Tibial nerve (tissue), 4 donors: ENCODE measurements at places on chromosomes 13 and 19. TPM values are rescaled to one million over a fixed set of nuclear protein-coding genes. Genes with fewer than 3 reads are reported as not detected.

DNA sequence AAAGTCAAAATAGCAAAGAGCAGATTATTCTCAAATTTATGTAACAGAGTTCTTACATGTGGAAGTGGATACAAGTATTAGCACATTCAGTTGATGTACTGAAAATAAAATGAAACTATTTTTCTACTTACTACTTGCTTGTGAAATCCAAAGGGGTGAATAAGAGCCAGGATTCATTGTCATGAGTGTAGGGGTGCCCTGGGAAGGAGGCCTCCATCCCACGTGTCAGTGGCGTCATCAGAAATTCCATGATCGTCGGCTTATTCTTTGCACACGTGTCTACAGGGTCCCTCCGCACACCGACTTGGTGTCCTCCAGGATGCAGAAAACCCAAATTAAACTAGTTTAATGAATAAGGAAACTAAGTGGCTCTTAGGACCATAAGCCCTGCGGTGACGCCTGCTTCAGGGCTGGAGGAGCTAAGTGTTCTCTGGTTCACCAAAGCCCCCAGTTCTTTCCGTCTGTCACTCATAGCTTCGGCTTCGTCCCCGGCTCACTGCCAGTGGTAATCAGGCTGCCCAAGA lies 55.5 kb downstream of the IRS2 start:
- no peak for DNase-seq

DNA sequence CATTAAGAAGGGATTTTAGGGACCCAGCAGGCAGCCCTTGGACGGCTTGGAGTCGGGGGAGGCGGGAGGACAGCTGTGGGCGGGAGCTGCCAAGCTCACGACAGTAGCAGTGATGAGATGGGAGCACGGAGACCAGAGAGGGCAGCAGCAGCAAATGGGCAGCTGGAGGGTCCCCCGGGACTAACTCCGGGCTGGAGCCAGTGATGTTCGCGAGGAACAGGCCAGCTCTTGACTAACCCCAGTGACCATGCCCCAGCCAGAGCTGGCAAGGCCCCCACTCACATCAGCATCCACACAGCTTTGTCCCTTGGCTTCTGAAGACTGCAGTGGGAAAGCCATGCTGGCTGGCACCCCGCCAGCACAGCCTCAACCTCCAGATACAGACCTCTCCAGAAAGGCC lies 81.9 kb downstream of the RAB20 start:
- DNase-seq, result no peak

- no peak for DNase-seq
These were observed 15.8 kb upstream of the UQCR11 start for GRCh38 chr19:1621021-1621420.

- no peak for DNase-seq
These were observed 9.0 kb downstream of the PPP1R14A start for GRCh38 chr19:38247126-38247525.

GRCh38 chr13:52001120-52001731 lies 10.0 kb downstream of the ATP7B start:
- no peak for DNase-seq

GRCh38 chr19:51816711-51817110 lies 21.8 kb downstream of the FPR3 start:
- no peak for DNase-seq

DNA sequence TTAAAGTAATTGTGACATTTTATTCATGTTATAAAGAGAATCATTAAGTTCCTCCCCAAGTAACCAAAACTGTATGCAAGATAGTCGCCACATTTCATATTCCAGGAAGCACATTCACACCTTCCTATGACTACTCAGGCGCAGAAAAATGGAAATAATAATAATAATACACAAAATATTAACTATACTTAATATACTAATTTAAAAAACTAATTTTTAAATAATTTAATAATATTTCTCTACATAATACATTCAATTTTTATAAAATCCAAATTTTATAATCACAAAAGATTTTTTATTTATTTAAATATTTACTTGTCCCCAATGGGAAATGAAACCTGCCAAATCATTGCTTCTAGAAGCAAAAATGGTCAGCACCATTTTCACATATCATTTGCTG lies 797.4 kb upstream of the GPC6 start:
- no peak for DNase-seq

DNA sequence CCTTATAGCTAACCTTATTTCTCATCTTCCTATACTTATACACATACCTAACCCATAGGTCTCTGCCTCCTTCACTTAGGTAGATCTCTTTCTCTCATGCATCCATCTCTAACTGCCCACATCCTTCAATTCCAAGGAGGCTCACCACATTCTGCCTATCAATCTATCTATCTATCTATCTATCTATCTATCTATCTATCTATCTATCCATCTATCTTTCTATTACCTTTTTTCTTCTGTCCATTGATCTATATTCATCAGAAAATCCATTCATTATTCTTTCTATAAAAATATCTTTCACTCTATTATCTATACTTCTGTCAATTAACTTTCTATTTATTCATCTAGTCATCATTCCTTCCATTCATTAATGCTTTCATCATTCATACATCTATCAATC lies 11.1 kb upstream of the CYP2A7 start:
- DNase-seq, result no peak

GRCh38 chr19:13484166-13484565 lies 22.1 kb downstream of the CACNA1A start:
- no peak for DNase-seq

- no peak for DNase-seq
These were observed 7.2 kb downstream of the SBK2 start for GRCh38 chr19:55529636-55530234.

GRCh38 chr13:61148691-61149315 lies 266.8 kb downstream of the PCDH20 start:
- no peak for DNase-seq

GRCh38 chr19:46068345-46069258 lies 27.8 kb upstream of the IGFL4 start:
- no peak for DNase-seq

- DNase-seq, result no peak
These were observed 164.9 kb downstream of the DLEU7 start for GRCh38 chr13:50678464-50679162.

DNA sequence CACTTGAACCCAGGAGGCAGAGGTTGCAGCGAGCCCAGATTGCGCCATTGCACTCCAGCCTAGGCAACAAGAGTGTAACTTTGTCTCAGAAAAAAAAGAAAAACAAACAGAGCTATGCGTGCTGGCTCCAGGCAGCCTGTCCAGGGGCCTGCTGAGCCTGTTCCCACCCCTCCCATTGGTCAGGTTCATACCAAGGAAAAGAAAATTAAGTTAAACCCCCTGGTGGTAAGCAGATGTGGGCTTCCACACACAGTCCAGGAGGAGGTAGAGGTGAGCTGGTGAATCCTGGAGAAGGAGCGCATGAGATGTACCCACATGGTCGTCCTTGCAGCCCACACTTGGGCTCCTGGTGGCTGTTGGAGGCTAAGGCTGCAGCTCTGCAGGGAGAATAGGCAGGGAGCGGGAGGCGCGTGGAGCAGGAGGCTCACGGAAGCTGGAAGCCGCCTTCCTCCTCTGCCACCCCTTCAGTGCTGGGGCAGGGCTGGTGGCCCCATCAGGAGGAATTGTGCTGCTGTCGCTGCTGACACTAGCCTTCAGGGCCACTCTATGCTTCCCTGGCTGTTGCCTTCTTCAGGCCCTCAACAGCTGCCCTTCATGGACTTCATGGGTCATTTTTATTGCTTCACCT lies 10.5 kb upstream of the CHAMP1 start:
- DNase-seq, result no peak

GRCh38 chr19:54099190-54099902 lies 1.3 kb downstream of the OSCAR start:
- no peak for DNase-seq

- DNase-seq, result no peak
These were observed 10.1 kb downstream of the AP2S1 start for GRCh38 chr19:46840498-46840942.

DNA sequence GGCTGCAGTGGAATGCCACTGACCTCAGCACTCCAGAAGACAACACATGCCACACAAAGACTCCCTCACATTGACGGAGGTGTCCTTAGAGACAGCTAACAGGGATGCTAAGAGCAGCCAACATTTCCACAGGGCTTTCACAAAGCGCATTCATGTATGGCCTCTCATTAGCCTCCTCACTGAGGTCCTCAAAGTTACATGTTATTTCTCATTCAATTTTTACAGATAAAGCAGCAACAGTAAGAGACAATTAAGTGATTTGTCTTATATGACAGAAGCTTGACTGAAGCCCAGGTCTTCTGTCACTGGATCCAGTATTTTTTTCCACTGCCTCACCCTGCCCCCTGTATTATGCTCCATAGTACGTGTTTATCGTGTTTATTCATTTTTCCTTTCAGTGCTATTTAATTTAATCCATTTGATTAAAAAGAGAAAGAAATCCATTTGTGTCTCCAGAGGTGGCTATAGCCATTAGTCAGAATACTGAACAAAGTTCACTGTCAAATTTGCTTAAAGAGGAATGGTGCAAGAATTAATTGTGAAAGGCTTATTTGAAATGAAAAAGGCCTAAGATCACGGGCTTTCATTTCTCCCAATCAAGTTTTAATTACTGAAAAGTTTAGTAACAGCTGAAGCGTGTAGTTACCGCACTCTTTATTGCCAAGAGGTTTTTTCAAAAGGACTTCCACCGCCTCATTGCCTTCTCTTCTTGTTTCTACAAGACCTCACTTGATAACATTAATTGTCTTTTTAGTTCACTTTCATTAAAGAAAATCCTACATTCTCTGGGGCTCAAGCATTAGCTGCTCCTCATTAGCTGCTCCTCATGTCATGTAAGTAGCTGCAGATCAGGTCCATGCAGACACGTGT lies 115.0 kb downstream of the COG6 start:
- no peak for DNase-seq

- DNase-seq, result no peak
These were observed 87.1 kb downstream of the TEX29 start for GRCh38 chr13:111407381-111408131.

CACNG6 gene
- total RNA-seq, result not detected

GPR12 gene
- 0.63 TPM for total RNA-seq

PKN1 gene
- 150 TPM for total RNA-seq

SLC10A2 gene
- total RNA-seq, result not detected

PET100 gene
- 10.8 TPM for total RNA-seq

BLOC1S3 gene
- 42.0 TPM for total RNA-seq

CBLC gene
- not detected for total RNA-seq

STOML3 gene
- not detected for total RNA-seq

FXYD3 gene
- 10.8 TPM for total RNA-seq

OLFM2 gene
- 12.6 TPM for total RNA-seq

ATP1A3 gene
- total RNA-seq, result not detected

ZNF878 gene
- not detected for total RNA-seq
